ENCODE measurements at places on chromosomes 2 and 18. TPM values are rescaled to one million over a fixed set of nuclear protein-coding genes. Genes with fewer than 3 reads are reported as not detected.

GAD1 gene
- total RNA-seq = not detected

- DNase-seq = no peak
- H3K27ac ChIP-seq = no peak overlapping the region
- H3K36me3 ChIP-seq = no peaks in the 10 kb centered on the region
Observed at GRCh38 chr2:32836933-32837332, 109.8 kb upstream of the LTBP1 start.

GRCh38 chr2:99461828-99462483 is 27.9 kb downstream of the REV1 start:
- H3K4me3 ChIP-seq = no peak overlapping the region
- no peaks in the 10 kb centered on the region for H3K27me3 ChIP-seq
- no peaks in the 10 kb centered on the region for H3K36me3 ChIP-seq

DNA sequence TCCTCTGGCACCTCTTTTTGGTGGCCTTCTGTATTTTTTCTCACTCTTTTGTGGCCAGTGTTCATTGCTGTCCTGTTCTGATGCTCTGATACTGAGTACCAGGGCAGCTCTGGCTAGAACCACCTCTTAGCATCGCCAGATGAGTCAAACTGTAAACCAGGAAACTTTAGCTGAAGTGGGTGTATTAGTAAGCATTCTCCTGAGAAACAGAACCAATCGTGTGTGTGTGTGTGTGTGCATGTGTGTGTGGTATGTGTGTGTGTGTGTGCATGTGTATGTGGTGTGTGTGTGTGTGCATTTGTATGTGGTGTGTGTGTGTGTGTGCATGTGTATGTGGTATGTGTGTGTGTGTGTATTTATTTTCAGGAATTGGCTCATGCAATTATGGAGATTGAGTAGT is 166.3 kb upstream of the SKOR2 start:
- no peaks in the 10 kb centered on the region for H3K27me3 ChIP-seq
- no peaks in the 10 kb centered on the region for H3K36me3 ChIP-seq
- no peak overlapping the region for H3K27ac ChIP-seq
- no peak overlapping the region for H3K4me3 ChIP-seq
- H3K4me1 ChIP-seq = no peaks in the 10 kb centered on the region
- DNase-seq = no peak

GRCh38 chr2:68857855-68858456 is 13.2 kb downstream of the BMP10 start:
- no peak overlapping the region for H3K4me3 ChIP-seq
- H3K4me1 ChIP-seq = no peaks in the 10 kb centered on the region
- no peaks in the 10 kb centered on the region for H3K36me3 ChIP-seq
- no peak for DNase-seq
